LHCN-M2 (cell line): ENCODE measurements at places on chromosomes 3 and 15.

DNA sequence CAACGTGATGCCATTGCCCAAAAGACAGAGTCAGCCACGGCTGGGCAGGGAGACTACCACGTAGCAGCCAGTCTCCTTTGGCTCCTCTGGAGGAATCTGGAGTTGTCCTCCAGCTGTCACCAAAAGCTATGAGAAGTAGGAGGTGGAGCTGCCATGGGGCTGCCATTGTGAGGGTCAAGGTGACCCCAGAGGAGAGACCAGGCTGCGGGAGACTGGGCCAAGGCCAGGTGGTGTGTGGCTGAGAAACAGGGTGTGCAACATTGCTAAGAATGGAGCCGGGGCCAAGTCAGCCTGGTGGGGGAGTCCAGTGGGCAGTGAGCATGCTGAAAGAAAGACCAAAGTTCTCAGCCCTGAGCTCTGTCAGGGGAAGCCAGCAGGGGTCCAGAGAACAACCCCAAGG is 29.9 kb upstream of the MRPS22 start:
- DNase-seq = no peak

DNA sequence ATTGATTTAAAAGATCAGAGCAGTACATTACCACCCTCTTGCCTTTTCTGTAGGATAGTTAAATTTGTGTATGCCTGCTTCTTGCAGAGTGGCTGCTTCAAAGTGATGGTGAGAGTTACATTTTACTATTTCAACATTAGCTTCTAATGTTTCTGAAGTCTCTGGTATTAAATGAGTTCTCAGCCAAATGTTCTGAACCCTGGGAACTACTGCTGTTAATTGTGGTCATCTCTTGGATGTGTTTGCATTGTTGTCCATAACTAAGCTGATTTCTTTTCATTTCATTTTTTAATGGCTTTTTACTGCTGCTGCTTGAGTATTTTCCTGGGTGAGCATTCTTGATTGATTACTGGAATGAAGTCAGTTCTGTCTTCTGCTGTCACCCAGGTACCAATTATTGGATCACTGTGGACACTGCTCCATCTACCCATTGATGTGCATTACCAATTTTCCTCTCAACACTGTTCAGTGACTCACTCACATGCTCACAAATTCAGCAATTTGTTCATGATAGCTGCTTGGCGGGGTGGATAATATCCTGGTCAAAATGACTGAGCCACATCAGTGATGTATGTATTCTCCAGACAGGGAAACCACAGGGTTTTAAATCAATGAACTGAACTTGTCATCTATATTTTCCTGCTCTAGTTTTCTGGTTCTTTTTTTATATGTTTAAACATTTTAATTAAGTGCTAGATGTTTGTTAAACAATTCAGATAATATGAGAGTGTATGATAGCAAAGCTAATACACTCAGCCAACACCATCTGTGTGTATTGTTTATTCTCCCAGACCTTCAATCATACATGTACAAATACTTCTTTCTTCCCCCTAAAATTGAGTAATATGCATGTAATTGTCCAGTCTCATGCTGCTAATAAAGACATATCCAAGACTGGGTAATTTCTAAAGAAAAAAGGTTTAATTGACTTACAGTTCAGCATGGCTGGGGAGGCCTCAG is 587.6 kb downstream of the RSL24D1 start:
- no peak for DNase-seq

GRCh38 chr3:45608885-45609284 is 14.3 kb downstream of the LIMD1 start:
- peak; percentile 32 for DNase-seq

- DNase-seq = no peak
Measured at GRCh38 chr3:64161481-64161952, 63.7 kb downstream of the PRICKLE2 start.

- no peak for DNase-seq
Measured at GRCh38 chr3:13389378-13389777, 30.7 kb downstream of the NUP210 start.
